ENCODE measurements at places on chromosomes 2 and 18.

GRCh38 chr2:46557788-46558187, 78.4 kb downstream of the TMEM247 start:
- no peak for DNase-seq

DNA sequence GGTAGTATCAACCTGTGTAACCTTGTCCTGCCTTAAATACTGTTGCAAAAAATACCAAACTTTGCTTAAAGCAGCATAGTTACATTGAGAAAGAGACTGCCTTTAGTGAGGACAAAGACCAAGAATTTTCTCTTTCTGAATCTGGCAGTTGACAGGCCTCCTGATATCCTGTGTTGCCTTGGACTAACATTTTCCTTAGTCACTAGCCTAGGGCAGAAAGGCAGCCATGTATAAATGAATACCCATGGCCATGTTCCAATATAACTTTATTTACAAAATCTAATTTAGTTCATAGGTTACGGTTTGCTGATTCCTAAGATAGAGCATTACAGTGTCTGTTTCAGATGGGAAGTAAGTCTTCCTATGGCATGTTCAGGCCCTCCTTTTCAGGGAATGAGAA, 895.4 kb downstream of the CNTNAP5 start:
- DNase-seq, result no peak

DNA sequence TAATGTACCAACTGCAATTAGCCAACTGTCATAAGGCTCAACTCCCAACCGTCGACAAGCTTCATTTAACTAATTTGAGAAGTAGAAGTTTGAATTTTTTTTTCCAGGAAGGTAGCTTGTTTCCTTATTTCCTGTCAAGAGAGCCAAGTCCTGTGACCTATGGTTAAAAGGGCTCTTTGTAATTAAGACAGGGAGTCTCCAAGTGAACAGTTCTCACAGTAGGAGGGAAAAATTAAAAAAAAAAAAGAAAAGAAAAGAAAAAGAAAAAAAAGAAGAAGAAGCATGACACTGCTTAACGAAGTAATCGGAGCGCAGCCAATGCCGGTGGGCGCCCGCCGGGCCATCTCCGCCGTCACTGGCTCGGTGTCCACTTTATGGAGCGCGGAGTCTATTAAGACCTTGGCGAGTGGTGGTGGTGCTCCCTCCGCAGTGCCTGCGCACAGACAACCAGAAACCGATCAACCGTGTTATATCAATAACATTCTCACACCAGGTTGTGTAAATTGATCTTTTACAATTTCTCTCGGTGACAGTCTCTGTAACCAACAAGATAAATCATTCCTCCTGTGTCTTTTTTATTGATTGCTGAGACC, 197.2 kb upstream of the POU3F3 start:
- DNase-seq, result no peak

DNA sequence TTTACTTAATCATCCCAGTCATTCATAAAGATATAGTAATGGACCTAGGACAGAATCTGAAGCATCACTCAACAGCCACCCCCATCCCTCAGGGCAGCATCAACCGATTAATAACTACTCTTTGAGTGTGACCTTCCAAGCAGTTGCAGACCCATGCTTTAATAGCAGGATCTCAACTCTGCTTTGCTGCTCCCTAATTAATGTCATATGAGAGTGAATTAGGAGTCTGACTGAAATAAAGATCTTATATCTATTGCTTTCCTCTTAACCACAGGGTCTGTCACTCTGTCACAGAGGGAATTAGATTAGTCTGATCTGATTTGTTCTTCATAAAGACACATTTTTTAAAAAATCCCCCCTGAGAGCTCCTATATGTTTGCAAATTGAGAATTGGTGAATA, 46.1 kb upstream of the LRP1B start:
- no peak for DNase-seq

- DNase-seq, result peak; percentile 93
Measured at GRCh38 chr2:105369777-105370690, 28.8 kb downstream of the FHL2 start.
